ENCODE measurements at places on chromosomes 7 and 10.
A peak's percentile ranks its signal among the peaks of the same experiment; 100 is the strongest.

GRCh38 chr7:27239387-27240014 is 3.1 kb upstream of the EVX1 start:
- DNase-seq = no peak

GRCh38 chr10:27884185-27884641 is 114.7 kb downstream of the ODAD2 start:
- DNase-seq = no peak

GRCh38 chr10:84846658-84847316 is 518.4 kb downstream of the CCSER2 start:
- DNase-seq = no peak

GRCh38 chr10:5305374-5305773 is 59.4 kb upstream of the UCN3 start:
- DNase-seq = peak; percentile 61

GRCh38 chr10:126439942-126440341 is 51.7 kb upstream of the ADAM12 start:
- DNase-seq = no peak

GRCh38 chr7:112547916-112548315 is 67.1 kb downstream of the LSMEM1 start:
- DNase-seq = peak; percentile 34

GRCh38 chr10:105274556-105275070 is 633.5 kb downstream of the SORCS3 start:
- DNase-seq = no peak

DNA sequence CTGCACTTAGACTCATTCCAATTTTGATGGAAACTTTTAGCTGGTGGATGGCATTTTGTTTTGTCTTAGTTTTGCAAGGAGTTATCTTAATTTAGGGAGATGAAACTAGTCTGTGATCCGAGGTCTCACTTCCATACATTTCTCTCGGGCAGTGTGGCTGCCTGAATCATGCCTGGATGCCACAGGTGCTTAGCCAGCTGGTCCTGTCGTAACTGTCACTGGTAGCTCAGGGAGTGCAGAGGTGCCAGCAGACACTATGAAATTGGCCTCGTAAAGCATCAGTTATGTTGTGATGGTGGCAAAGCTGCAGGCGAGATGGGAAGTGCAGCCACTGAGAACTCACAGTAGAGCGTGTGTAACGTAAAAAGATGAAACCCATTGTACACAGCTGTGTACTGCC is 74.9 kb downstream of the EGFR start:
- no peak for DNase-seq

GRCh38 chr7:91945476-91945875 is 4.8 kb downstream of the AKAP9 start:
- peak; percentile 19 for DNase-seq

All from fibroblast of skin of right biceps (primary cell).